Stimulated activated CD8-positive, alpha-beta memory T cell treated with anti-CD3 and anti-CD28 coated beads, Interleukin-2, amount 100 ng/mL, for 48 hours (primary cell): ENCODE measurements at places on chromosomes 2 and 18.

GRCh38 chr18:6521803-6522418, 107.2 kb upstream of the L3MBTL4 start:
- no peak for DNase-seq

GRCh38 chr2:228657807-228658402, 476.4 kb upstream of the SPHKAP start:
- no peak for DNase-seq

GRCh38 chr18:9356976-9357375, 22.4 kb downstream of the TWSG1 start:
- DNase-seq, result no peak

- no peak for DNase-seq
Measured at GRCh38 chr2:203873461-203873860, 5.9 kb downstream of the CTLA4 start.

GRCh38 chr2:31522786-31523185, 58.0 kb downstream of the SRD5A2 start:
- DNase-seq, result no peak

DNA sequence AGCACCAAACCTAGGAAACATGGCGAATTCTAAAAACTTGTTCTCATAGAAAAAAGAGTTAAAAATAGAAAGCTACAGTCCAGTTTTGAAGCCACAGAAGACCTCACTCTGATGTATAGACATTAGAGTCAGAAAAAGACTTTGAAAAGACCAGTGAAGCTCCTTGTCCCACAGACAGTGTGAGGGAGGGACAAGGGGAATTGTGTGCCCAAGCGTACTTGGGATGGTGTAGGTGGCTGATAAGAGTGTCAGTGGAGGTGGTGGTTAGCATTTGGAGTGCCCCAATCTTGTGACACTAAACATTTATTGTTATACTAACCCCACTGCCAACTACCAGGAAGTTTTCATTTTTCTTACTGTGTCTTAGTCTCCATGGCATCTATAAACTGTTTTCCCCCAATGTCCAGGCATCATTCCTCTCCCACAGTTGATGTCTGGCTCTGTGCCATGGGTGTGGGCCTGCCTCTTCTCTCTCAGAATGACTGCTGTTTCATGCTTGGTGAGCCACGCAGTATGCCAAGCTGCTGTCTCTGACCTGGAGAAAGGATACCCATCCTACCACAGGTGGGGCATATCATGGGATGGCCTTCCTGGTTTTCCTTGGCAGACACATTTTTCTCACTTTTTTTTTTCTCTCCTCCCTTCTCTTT, 161.4 kb downstream of the RPIA start:
- no peak for DNase-seq

- DNase-seq, result no peak
Measured at GRCh38 chr18:3384664-3385563, 65.1 kb upstream of the TGIF1 start.

DNA sequence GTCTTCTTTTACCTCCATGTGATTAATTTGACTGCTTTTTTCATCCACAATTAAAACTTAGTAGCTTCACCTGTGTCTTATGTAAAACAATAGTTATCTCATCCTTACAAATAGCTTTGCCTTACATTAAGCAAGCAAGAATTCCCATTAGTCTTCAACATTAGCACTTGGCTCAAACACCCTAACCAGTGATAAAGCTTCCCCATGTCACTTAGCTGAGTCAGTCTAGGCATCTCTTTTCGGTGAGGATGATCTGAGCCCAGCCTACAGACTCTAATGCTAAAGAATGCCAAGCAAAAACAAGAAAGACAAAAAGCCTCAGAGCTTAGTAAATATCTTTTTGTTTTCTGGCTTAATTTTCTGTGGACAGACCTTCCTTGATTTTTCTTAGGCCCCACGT, 26.1 kb downstream of the GAD1 start:
- DNase-seq, result no peak

DNA sequence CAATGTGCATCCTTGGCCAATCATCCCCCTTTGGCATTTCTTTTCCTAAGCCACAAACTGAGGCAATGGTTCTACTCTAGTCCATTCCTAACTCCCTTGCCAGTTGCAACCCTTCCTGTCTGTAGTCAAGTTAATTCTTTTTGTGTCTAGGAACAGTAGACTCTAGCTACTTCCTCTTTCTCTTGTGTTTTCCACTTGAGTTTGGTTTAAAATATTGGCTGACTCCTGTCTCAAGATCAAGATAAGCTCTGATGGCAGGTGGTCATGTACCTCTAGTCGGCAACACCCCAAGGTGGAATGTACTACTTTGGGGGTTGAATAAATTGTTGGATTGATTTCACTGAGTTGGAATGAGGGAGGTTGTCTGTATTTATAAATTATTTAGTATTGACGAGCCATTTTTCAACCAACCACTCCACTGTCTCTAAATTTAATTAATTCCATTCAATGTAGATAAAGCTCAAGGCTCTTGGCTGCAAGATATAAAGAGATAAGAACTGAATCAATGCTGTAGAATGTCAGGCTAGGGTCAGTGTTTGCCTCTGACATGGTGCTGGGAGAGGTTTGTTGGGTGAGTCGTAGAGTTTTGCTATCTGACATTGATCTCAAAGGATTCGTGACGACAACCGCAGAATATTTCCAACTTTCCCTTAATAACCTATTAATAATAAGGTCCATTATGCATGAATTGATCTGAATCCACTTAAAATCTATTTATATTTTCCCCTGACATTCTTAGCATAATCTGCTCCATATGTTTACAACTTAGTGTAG, 188.7 kb upstream of the APCDD1 start:
- no peak for DNase-seq

DNA sequence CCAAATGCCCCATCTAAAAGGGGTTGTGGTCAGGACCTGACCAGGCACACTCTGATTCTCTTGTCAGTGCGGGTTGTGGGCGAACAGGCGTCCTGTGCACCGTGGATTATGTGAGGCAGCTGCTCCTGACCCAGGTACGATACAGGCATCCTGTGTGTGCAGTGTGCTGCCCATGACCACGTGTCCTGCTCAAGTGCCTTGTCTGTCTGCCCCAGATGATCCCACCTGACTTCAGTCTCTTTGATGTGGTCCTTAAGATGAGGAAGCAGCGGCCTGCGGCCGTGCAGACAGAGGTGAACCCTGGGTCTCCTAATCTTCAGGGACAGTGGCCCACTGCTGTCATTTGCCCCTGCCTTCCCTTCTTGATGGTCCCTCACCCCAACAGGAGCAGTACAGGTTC, 14.6 kb downstream of the PTPN18 start:
- DNase-seq, result no peak

GRCh38 chr2:11124760-11125068, 30.6 kb upstream of the SLC66A3 start:
- no peak for DNase-seq
